ENCODE measurements at places on chromosomes 13 and 19.
A peak's percentile ranks its signal among the peaks of the same experiment; 100 is the strongest.

- H3K27me3 ChIP-seq = peaks cover 3% of the 10 kb centered on the region
- peaks cover 1% of the 10 kb centered on the region for H3K4me1 ChIP-seq
- no peak within 1 kb of the TSS for H3K4me3 ChIP-seq
Measured at GRCh38 chr19:51417107-51417809, at the start of gene SIGLEC10. SIGLEC10 (minus strand) TSS chr19:51417642; CDS start chr19:51417581, 61 bp downstream.

- no peaks in the 10 kb centered on the region for H3K27me3 ChIP-seq
- no peak within 1 kb of the TSS for H3K27ac ChIP-seq
- H3K4me1 ChIP-seq = no peaks in the 10 kb centered on the region
- DNase-seq = no peak
Measured at GRCh38 chr19:47994209-47994802, at the start of gene ELSPBP1. ELSPBP1 (plus strand) TSS chr19:47994632; CDS start chr19:48008668, 14,036 bp downstream.

- H3K36me3 ChIP-seq = peaks cover 72% of the 10 kb centered on the region
- H3K4me3 ChIP-seq = no peak overlapping the region
- H3K4me1 ChIP-seq = no peaks in the 10 kb centered on the region
- no peak overlapping the region for H3K27ac ChIP-seq
- no peak for DNase-seq
Measured at GRCh38 chr19:14102756-14103155, 12.2 kb upstream of the SAMD1 start.

- H3K4me3 ChIP-seq = no peak overlapping the region
- no peak for DNase-seq
- H3K4me1 ChIP-seq = no peaks in the 10 kb centered on the region
- peaks cover 19% of the 10 kb centered on the region for H3K27me3 ChIP-seq
Measured at GRCh38 chr13:33353210-33353609, 67.7 kb upstream of the STARD13 start.

- no peaks in the 10 kb centered on the region for H3K36me3 ChIP-seq
- H3K4me3 ChIP-seq = no peak overlapping the region
- H3K4me1 ChIP-seq = no peaks in the 10 kb centered on the region
- DNase-seq = no peak
- no peaks in the 10 kb centered on the region for H3K27me3 ChIP-seq
Measured at GRCh38 chr13:20927596-20928257, 25.2 kb upstream of the XPO4 start.

GRCh38 chr19:33300894-33301143, 1.5 kb downstream of the CEBPA start:
- H3K4me1 ChIP-seq = peaks cover 4% of the 10 kb centered on the region
- H3K36me3 ChIP-seq = no peaks in the 10 kb centered on the region
- DNase-seq = no peak
- no peak overlapping the region for H3K4me3 ChIP-seq
- peaks cover 14% of the 10 kb centered on the region for H3K27me3 ChIP-seq

- no peaks in the 10 kb centered on the region for H3K27me3 ChIP-seq
- DNase-seq = no peak
- H3K4me1 ChIP-seq = peaks cover 2% of the 10 kb centered on the region
- H3K27ac ChIP-seq = no peak overlapping the region
Measured at GRCh38 chr13:61136515-61136914, 279.1 kb downstream of the PCDH20 start.

DNA sequence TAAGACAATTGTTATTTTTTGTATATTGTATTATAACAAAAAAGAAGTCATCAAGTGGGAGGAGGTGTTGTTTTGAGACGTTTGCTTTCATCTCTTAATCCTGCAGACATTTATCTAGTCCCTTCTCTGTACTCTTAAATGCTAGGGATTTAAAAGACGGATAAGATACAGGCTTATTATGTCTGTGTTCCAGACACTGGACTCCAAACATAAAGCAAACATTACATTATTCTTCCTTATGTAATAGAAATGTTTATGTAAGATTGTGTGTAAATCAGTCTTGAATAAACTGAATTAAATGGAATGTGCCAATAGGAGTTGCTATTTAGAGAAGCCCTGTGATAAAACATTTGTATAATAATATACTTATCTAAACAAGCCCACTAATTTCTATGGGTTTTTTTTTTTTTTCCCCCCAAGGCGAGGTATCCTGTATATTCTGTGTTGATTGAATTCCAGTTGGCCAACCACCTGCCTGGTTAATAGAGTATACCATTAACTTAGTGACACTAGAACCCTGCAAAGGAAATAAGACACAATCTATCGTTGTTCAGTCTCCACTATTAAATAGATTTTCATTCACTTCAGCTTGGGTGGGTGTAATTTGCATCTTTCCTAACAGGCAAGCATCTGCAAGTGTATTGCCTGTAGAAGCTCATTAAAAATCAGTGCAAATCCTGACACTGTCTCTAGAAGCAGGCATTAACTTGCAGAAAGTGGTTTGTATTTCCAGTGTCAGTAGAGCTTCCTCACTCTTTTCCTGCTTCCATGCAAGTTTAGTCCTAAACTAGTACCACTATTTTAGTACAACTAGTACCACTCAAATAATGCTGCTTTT, 69.0 kb downstream of the LRCH1 start:
- no peaks in the 10 kb centered on the region for H3K36me3 ChIP-seq
- H3K27ac ChIP-seq = no peak overlapping the region
- no peaks in the 10 kb centered on the region for H3K27me3 ChIP-seq
- H3K4me1 ChIP-seq = peaks cover 6% of the 10 kb centered on the region
- H3K4me3 ChIP-seq = no peak overlapping the region

- no peak overlapping the region for H3K27ac ChIP-seq
- DNase-seq = no peak
- H3K27me3 ChIP-seq = no peaks in the 10 kb centered on the region
- peaks cover 32% of the 10 kb centered on the region for H3K36me3 ChIP-seq
Measured at GRCh38 chr19:16645140-16645539, 14.8 kb downstream of the SMIM7 start.

GRCh38 chr13:35649162-35649561, 172.7 kb upstream of the MAB21L1 start:
- no peak for DNase-seq
- H3K27ac ChIP-seq = no peak overlapping the region
- H3K4me1 ChIP-seq = peaks cover 8% of the 10 kb centered on the region
- H3K4me3 ChIP-seq = no peak overlapping the region

DNA sequence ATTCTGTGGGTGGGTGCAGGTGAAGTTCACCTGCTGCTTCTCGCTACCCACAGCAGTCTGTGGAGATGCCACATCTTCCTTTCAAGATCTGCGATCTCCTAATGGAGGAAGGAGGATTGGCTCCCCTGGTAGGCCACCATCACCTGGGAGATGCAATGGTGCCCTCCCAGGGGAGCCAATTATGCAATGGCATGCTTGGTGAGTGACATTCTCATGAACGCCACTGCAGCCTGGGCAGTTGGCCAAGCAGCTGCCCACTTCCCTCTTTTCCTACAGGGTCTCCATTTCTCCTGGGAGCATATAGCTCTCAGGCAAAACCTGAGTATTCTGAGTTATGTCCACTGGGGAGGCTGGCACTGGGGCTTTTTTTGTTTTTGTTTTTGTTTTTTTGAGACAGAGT, 83.5 kb upstream of the KCTD15 start:
- no peaks in the 10 kb centered on the region for H3K4me1 ChIP-seq
- no peak for DNase-seq
- H3K4me3 ChIP-seq = no peak overlapping the region
- H3K36me3 ChIP-seq = no peaks in the 10 kb centered on the region
- H3K27me3 ChIP-seq = no peaks in the 10 kb centered on the region

DNA sequence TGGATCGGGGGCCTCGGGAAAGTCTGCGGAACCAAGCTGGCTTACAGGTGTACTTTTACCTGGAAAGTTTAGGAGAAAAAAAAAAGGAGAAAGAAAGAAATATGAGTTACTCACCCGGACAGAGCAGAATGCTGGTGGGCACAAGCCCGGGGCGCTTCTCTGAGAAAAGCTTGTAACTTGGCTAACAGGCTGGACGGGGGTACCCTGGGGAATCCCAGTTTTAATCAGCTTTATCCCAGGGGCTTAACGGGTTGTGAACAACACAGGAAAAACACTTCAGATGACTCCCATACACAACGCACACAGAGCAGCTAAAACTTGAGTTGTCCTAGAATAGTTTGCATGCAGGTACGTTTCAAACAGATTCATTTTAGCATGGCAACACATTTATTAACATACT, 37.3 kb downstream of the KLF2 start:
- H3K36me3 ChIP-seq = peaks cover 6% of the 10 kb centered on the region
- no peak for DNase-seq
- H3K4me3 ChIP-seq = no peak overlapping the region

DNA sequence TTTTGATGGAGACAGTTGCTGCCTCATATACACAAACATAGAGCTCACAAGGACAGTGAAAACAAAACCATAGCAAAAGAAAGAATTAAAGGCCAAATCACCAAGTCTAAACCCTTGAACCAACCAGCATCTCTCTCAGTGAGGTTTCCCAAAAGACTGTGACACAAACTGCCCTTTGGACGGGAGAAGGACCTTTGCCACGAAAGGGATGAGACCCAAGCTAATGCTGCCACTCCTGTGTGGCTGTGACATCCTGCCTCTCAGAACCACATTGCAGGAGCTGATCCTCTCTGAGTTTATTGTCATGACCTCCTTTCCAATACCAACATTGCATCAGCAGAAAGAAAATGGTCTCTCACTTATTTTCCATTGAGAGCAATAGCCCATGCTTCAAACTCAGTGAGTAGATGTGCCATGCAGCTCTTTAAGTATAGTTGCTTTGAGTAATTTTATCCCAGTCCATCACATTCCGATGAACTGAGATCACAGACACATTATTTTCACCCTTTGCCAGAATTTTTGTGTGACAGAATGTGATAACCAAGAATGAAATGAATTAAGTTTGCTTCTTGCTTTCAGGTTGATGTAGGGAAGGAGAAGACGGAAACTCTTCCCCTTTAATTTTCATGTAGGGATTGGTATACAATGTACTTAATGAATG, 133.5 kb upstream of the IRS2 start:
- no peaks in the 10 kb centered on the region for H3K27me3 ChIP-seq
- H3K4me3 ChIP-seq = no peak overlapping the region

- H3K4me3 ChIP-seq = peak overlapping the region; percentile 8
- no peaks in the 10 kb centered on the region for H3K27me3 ChIP-seq
- H3K27ac ChIP-seq = no peak overlapping the region
- peaks cover 33% of the 10 kb centered on the region for H3K4me1 ChIP-seq
- peaks cover 8% of the 10 kb centered on the region for H3K36me3 ChIP-seq
- DNase-seq = no peak
Measured at GRCh38 chr19:6238643-6239281, 41.0 kb downstream of the MLLT1 start.

GRCh38 chr13:110332750-110333149, 25.7 kb downstream of the COL4A2 start:
- H3K27ac ChIP-seq = no peak overlapping the region
- H3K27me3 ChIP-seq = no peaks in the 10 kb centered on the region
- no peak for DNase-seq
- H3K4me3 ChIP-seq = no peak overlapping the region

GRCh38 chr13:48843630-48844380, 131.9 kb upstream of the FNDC3A start:
- H3K27ac ChIP-seq = no peak overlapping the region
- no peaks in the 10 kb centered on the region for H3K36me3 ChIP-seq
- DNase-seq = no peak
- no peaks in the 10 kb centered on the region for H3K27me3 ChIP-seq

- no peak overlapping the region for H3K4me3 ChIP-seq
- DNase-seq = peak; percentile 40
- no peaks in the 10 kb centered on the region for H3K36me3 ChIP-seq
- peak overlapping the region; percentile 40 for H3K27ac ChIP-seq
- peaks cover 7% of the 10 kb centered on the region for H3K4me1 ChIP-seq
Measured at GRCh38 chr13:35789335-35790165, 313.1 kb upstream of the MAB21L1 start.

- H3K27me3 ChIP-seq = peaks cover 14% of the 10 kb centered on the region
- H3K4me1 ChIP-seq = peaks cover 3% of the 10 kb centered on the region
- no peak within 1 kb of the TSS for H3K27ac ChIP-seq
- H3K4me3 ChIP-seq = peak within 1 kb of the TSS; percentile 95
- DNase-seq = peak; percentile 81
Measured at GRCh38 chr13:29595380-29596063, at the start of gene SLC7A1. SLC7A1 (minus strand) TSS chr13:29595688; CDS start chr13:29536188, 59,500 bp downstream.

- no peaks in the 10 kb centered on the region for H3K36me3 ChIP-seq
- no peak overlapping the region for H3K27ac ChIP-seq
- H3K4me3 ChIP-seq = no peak overlapping the region
- H3K4me1 ChIP-seq = no peaks in the 10 kb centered on the region
- H3K27me3 ChIP-seq = no peaks in the 10 kb centered on the region
Measured at GRCh38 chr19:5466072-5466471, 10.9 kb downstream of the ZNRF4 start.

GRCh38 chr13:94673851-94674250, 38.5 kb downstream of the SOX21 start:
- no peak overlapping the region for H3K27ac ChIP-seq
- DNase-seq = no peak
- no peak overlapping the region for H3K4me3 ChIP-seq
- H3K36me3 ChIP-seq = no peaks in the 10 kb centered on the region
- H3K4me1 ChIP-seq = peaks cover 10% of the 10 kb centered on the region

DNA sequence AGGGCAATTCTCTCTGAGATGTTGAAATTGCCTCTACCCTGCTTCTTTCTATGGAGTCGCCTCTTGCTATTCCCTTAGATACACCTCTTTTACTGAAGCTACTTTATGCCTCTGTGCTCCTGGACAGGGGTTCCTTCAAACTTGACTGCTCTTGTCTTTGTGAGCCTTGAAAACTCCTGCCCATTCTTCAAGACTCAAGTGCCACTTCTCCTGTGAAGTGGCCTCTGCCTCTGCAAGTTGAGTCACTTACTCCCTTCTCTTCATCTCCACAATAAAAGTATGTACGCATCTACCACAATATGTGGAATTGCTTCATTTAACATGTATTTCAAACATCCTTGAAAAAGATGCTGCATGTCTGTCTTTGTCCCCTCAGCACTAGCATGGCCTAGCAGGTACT, 66.0 kb upstream of the TPP2 start:
- H3K4me1 ChIP-seq = no peaks in the 10 kb centered on the region
- no peaks in the 10 kb centered on the region for H3K36me3 ChIP-seq
- no peaks in the 10 kb centered on the region for H3K27me3 ChIP-seq
- DNase-seq = no peak
- no peak overlapping the region for H3K27ac ChIP-seq
- H3K4me3 ChIP-seq = no peak overlapping the region

DNA sequence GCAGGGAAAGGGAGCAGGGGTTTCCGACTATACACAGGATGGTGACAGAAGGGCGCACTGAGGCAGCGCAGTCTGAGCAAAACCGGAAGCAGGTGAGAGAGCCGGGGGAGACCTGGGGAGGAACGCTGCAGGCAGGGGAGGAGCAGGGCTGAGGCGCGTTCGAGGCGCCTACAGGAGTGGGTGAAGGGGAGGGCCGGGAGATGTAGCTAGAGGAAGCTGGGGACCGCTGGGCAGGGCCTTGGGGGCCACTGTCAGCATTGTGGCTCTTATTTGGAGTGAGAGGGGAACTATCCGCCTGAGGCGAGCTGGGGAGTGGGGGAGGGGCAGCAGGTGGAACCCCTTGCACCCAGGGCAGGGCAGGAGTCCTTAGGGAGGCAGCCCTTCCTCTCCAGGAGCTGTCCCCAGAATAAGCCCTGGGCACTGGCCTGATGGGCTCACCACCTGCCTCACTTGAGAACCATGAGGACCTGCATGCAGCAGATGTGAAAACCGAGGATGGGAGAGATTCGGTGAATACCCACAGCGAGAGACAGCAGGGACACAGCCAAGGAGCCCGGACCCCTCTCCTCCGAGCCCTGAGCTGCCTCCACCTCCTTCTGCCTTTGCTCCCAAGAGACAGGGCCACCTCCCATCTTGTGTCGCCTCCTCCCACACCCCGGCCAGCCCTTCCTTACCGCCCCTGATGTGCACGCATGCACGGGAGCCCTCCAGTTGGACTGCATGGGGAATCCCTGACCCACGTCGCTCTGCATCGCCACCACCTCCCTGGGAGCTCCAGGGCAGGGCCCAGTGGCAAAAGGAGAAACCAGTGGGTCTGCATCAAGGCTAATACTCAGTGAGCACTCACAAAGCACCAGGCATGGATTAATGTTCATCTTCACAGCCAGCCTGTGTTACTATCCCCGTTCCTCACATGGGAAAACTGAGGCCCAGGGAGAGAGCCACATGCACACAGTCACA, 10.3 kb downstream of the AKT2 start:
- no peaks in the 10 kb centered on the region for H3K27me3 ChIP-seq
- H3K36me3 ChIP-seq = peaks cover 1% of the 10 kb centered on the region
- no peak overlapping the region for H3K4me3 ChIP-seq

Measured in neuronal stem cell (in vitro differentiated cells).